ENCODE measurements at places on chromosomes 6 and 20. TPM values are rescaled to one million over a fixed set of nuclear protein-coding genes. Genes with fewer than 3 reads are reported as not detected.

Gene OPRL1
- 1.5 TPM for total RNA-seq

Gene KCNG1
- total RNA-seq: not detected

Gene GPX6
- not detected for total RNA-seq

Gene TP53TG5
- not detected for total RNA-seq

Gene CPNE5
- total RNA-seq: 1.7 TPM

Gene KIAA1755
- not detected for total RNA-seq

GRCh38 chr6:151440930-151441329, 11.0 kb downstream of the RMND1 start:
- H3K27me3 ChIP-seq: no peaks in the 10 kb centered on the region
- peaks cover 15% of the 10 kb centered on the region for H3K4me1 ChIP-seq

DNA sequence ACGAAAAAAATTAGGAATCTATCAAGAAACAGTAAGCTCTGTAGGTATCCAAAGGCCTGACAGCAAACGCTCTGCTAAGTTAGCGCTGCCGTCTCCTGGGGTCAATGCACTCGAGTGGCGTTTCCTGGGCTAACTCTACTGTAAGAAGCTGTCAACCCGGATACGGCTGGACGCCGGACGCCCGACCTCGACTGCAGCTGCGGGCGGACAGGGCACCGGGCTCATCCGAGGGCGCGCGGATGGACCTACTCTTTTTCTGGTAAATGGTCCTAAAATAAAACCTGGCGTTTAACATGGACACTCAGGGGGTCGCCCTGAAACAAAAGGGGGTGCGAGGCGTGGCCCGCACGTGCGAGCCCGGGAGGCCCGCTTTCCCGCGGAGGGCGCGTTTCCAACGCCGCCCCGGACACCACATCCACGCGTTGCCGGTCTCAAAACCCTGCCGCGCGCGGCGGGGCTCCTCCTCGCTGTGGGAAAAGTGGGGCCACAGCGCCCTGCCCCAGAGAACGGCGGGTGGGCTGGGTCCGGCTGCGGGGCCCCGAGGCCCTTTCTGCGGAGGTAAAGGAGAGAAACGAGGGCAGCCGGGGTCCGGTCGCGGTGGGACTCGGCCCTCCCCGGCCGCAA, 537 bp downstream of the TCP1 start:
- peaks cover 75% of the 10 kb centered on the region for H3K36me3 ChIP-seq
- H3K27me3 ChIP-seq: no peaks in the 10 kb centered on the region
- DNase-seq: peak; percentile 49
- peaks cover 56% of the 10 kb centered on the region for H3K4me1 ChIP-seq
- H3K27ac ChIP-seq: peak overlapping the region; percentile 89

DNA sequence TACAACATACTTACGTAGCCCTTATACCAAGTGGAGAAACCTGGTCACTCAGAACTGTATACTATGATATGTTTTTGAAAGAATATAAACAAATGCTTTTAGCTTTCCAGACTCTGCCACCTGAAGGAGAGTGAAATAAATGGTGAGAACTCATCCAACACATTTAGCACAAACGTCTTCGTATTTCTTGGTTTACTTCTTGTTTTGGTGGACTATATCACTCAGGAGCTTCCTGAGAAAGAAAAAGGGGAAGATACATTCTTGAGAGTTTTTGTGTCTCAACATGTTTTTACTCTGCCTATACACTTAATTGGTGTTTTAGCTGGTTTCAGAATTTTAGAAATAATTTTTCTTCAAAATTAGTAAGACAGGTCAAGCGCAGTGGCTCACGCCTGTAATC, 19.4 kb upstream of the CTAGE9 start:
- no peaks in the 10 kb centered on the region for H3K36me3 ChIP-seq
- H3K27me3 ChIP-seq: peaks cover 6% of the 10 kb centered on the region

GRCh38 chr6:10960171-10960570, 73.3 kb downstream of the SYCP2L start:
- H3K4me3 ChIP-seq: no peak overlapping the region
- no peaks in the 10 kb centered on the region for H3K36me3 ChIP-seq
- H3K27ac ChIP-seq: no peak overlapping the region
- DNase-seq: no peak
- peaks cover 2% of the 10 kb centered on the region for H3K4me1 ChIP-seq
- H3K27me3 ChIP-seq: peaks cover 13% of the 10 kb centered on the region

GRCh38 chr6:56222499-56222898, 24.9 kb downstream of the COL21A1 start:
- H3K4me1 ChIP-seq: no peaks in the 10 kb centered on the region
- H3K27me3 ChIP-seq: no peaks in the 10 kb centered on the region
- H3K36me3 ChIP-seq: no peaks in the 10 kb centered on the region
- H3K27ac ChIP-seq: no peak overlapping the region

- no peak overlapping the region for H3K27ac ChIP-seq
- no peak overlapping the region for H3K4me3 ChIP-seq
- DNase-seq: no peak
- peaks cover 15% of the 10 kb centered on the region for H3K4me1 ChIP-seq
These were observed 3.8 kb upstream of the HMGA1 start for GRCh38 chr6:34232901-34233300.

GRCh38 chr20:53735536-53736050, 142.0 kb upstream of the ZNF217 start:
- peaks cover 57% of the 10 kb centered on the region for H3K4me1 ChIP-seq
- H3K4me3 ChIP-seq: no peak overlapping the region
- peaks cover 3% of the 10 kb centered on the region for H3K36me3 ChIP-seq
- H3K27ac ChIP-seq: peak overlapping the region; percentile 11
- no peaks in the 10 kb centered on the region for H3K27me3 ChIP-seq

DNA sequence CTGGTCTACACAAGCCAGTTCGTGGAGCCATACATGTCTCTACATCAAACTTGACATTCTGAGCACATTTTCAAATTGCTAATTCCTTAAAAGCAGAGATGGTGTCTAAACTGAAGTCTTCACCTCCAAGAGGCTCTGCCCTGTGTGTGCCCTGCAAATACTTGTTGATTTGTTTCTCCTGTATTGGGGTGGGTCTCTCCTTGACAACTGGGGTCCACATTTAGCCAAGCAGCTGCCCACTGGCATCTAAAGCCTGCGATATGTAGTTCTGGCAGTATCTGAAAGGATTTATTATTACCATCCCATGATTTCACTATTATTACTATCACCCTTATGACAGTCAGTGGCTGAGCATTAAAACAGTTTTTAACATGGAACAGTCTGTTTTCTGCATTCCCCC, 45.9 kb upstream of the PKHD1 start:
- H3K4me1 ChIP-seq: no peaks in the 10 kb centered on the region
- H3K36me3 ChIP-seq: no peaks in the 10 kb centered on the region
- H3K27me3 ChIP-seq: peaks cover 28% of the 10 kb centered on the region

- no peak overlapping the region for H3K4me3 ChIP-seq
- H3K4me1 ChIP-seq: no peaks in the 10 kb centered on the region
These were observed 73.1 kb upstream of the IPCEF1 start for GRCh38 chr6:154429711-154430110.

- H3K4me3 ChIP-seq: no peak overlapping the region
- H3K36me3 ChIP-seq: no peaks in the 10 kb centered on the region
- DNase-seq: no peak
These were observed 18.0 kb downstream of the TUBB2A start for GRCh38 chr6:3139090-3139903.

DNA sequence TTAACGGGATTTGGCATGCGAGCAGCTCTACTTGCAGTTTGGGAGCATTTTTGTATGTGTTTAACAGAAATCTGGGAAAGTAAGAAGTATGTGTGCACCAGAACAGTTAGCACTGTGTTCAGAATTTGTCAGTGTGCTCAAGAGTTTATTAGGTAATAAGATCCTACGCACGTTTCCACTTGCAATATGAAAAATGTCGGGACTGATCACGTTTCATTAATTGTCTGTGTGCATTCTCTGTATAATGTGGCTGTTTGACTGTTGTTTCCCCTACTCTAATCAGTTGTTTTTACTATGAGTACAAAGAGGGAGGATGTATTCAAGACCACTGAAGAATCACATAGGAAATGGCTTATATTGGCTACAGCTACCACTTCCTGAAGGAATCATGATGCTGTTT, 349.7 kb upstream of the POU3F2 start:
- H3K4me3 ChIP-seq: no peak overlapping the region
- no peaks in the 10 kb centered on the region for H3K4me1 ChIP-seq
- no peaks in the 10 kb centered on the region for H3K36me3 ChIP-seq
- no peak overlapping the region for H3K27ac ChIP-seq
- DNase-seq: no peak

DNA sequence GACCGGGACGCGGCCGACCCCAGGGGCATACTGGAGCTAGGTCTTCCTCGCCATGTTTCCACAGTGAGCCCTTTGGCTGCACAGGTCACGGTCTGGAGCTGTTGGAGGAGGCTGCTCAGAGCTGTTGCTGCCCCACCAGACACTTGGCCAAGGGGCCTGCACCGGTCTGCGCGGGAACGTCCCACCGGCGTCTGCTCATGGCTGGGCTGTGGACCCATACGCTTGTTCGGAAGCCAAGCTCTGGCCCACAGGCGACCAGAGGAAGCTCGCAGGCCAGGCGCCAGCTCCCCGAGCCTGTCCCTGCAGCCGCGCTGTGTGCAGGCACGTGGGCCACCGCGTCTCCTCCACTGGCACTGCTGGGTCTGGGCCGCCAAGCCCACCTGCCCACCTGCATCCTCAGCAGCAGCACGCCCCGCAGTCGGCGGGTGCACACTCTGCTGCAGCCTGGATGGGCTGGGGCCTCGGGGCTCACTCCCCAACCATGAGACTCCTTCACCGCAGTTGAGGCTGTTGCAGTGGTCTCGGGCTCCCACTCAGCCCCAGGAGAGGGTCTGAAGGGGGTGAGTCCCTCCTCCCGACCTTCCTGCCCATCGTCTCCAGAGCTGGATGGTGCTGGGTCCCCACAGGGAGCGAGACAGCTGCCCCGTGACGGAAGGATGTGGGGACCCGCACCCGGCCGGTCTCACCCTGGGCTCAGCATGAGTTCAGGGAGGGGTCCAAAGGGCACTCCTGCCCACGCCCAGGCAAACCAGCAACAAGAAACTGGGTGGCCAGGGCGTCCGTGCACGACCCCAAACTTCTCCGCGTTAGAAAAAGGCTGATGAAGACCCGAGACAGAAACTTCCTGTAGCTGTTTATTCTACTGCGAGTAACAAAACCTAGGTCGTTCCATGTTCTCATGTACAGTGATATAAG, 15.5 kb upstream of the TCFL5 start:
- no peak for DNase-seq
- peaks cover 11% of the 10 kb centered on the region for H3K36me3 ChIP-seq
- peaks cover 33% of the 10 kb centered on the region for H3K4me1 ChIP-seq
- H3K4me3 ChIP-seq: no peak overlapping the region

- no peak overlapping the region for H3K27ac ChIP-seq
- H3K27me3 ChIP-seq: peaks cover 20% of the 10 kb centered on the region
- no peak overlapping the region for H3K4me3 ChIP-seq
- peaks cover 5% of the 10 kb centered on the region for H3K36me3 ChIP-seq
- no peak for DNase-seq
These were observed 270.2 kb upstream of the PRDM1 start for GRCh38 chr6:105815661-105816555.

GRCh38 chr6:94454231-94454630, 1034.9 kb upstream of the EPHA7 start:
- H3K27me3 ChIP-seq: no peaks in the 10 kb centered on the region
- H3K27ac ChIP-seq: no peak overlapping the region
- no peak for DNase-seq
- no peaks in the 10 kb centered on the region for H3K36me3 ChIP-seq
- H3K4me3 ChIP-seq: no peak overlapping the region

GRCh38 chr6:111810294-111811131, 62.7 kb downstream of the FYN start:
- H3K36me3 ChIP-seq: peaks cover 39% of the 10 kb centered on the region
- peak overlapping the region; percentile 85 for H3K27ac ChIP-seq
- H3K4me1 ChIP-seq: peaks cover 89% of the 10 kb centered on the region

DNA sequence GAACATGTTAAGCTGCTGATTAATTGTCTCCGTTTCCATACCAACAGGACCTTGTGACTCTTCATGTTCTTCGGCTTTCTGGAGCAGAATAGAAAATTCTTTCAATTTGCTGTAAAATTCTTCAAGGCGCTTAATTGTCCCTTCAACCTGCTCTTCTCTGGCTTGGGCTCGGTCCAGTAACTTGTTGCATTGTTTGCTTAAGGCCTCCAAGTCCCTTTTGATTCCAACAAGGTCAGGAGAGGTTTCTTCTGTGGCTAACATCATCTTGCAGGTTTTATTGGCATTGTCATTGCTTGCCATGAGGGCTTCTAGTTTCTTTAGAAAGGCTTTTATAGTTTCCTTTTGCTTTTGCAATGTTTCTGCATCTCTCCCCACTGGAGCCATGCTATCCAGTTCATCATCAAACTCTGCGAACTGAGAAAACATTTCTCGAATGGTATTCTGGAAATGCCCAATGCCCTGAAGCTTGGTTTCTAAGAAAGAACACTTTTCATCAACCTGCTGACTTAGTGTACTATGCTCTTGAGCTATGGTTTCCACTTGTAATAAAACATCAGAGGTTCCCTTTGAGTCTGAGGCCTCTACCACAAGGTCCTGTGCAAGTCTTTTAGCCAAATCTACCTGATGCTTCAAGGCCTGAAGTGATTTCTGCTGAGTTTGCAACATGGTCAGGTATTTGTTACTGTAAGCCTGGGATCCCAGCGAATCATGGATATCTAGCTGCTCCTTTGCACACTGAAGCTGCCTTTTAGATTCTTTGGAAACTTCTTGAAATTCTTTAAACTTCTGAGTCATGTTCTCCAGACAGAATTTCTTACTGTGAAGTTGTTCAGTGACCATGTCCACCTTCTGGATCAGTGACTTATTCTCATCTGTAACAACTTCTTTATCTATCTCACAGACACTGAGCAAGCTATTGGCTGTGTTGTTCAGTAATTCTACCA, 90.2 kb downstream of the DST start:
- no peak for DNase-seq
- no peak overlapping the region for H3K4me3 ChIP-seq
- no peak overlapping the region for H3K27ac ChIP-seq
- H3K27me3 ChIP-seq: peaks cover 5% of the 10 kb centered on the region
- H3K4me1 ChIP-seq: no peaks in the 10 kb centered on the region

DNA sequence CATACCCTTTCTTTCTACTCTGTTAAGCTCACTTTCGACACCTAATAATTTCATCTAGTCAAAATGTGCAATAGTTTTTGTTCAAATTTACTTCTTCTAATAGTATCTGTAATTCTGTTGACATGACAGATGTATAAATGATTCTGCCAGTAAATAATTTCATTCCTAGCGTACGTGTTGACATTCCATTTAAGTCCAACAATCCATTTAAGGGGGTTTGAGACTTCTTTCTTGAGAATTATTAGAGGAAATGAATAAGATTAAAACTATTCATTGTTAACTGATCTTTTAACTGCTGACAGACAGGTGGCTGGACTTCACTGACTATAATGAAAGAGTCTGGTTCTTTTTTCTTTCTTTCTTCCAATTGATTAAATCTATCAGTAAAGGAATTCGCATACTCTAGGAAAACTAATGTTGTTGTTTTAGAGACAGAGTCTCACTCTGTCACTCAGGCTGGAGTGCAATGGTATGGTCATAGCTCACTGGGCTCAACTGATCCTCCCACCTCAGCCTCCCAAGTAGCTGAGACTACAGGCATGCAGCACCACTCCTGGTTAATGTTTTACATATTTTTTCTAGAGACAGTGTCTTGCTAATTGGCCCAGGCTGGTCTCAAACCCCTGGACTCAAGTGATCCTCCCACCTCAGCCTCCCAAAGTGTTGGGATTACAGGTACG, 55.9 kb downstream of the MAP3K5 start:
- no peak overlapping the region for H3K27ac ChIP-seq
- peaks cover 15% of the 10 kb centered on the region for H3K4me1 ChIP-seq
- H3K36me3 ChIP-seq: no peaks in the 10 kb centered on the region

GRCh38 chr6:100780648-100781047, 100.5 kb downstream of the ASCC3 start:
- no peak overlapping the region for H3K4me3 ChIP-seq
- peaks cover 9% of the 10 kb centered on the region for H3K36me3 ChIP-seq
- DNase-seq: no peak
- H3K4me1 ChIP-seq: no peaks in the 10 kb centered on the region
- H3K27ac ChIP-seq: no peak overlapping the region
